ENCODE measurements at places on chromosomes 7 and 10.

GRCh38 chr7:75950111-75950681 lies 35.2 kb downstream of the POR start:
- no peak for DNase-seq

DNA sequence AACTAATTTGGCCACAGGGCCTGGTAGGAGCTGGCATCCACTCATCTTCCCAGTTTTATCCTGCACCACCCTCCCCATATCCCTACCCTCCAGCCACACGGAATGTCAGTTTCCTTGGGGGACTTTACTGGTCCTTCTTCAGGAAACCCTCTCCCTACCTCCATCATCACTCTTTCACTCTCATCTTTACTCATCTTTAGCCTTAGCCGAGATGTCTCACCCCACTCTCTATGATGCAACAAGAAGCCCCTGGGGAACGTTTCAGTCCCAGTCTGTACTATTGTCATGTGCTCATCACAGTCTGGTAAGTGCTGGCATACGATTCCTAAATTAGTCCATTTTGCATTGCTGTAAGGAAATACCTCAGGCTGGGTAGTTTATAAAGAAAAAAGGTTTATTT lies 34.9 kb upstream of the TMEM248 start:
- DNase-seq = no peak

GRCh38 chr10:15197276-15197675 lies 28.8 kb upstream of the NMT2 start:
- no peak for DNase-seq

GRCh38 chr7:77475181-77475580 lies 59.0 kb upstream of the GSAP start:
- no peak for DNase-seq

- DNase-seq = no peak
Measured at GRCh38 chr7:93039786-93040185, 78.0 kb downstream of the SAMD9 start.

DNA sequence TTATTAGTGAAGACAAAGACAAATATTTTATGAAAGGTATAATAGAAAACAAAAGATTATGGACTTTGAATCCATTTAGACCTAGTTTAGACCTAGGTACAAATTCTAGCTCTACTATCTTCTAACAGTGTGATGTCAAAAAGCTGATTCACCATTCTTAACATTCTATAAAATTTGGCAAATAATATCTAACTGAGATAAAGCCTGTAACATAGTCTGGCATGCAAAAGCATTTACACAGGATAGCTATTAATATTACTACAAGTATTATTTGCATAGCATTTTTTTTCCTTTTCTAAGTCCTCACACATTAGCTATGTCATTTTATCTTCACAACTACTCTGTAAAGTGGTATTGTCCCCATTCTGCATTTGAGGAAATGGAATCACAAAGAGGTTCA lies 179.6 kb upstream of the LRRTM3 start:
- DNase-seq = no peak

DNA sequence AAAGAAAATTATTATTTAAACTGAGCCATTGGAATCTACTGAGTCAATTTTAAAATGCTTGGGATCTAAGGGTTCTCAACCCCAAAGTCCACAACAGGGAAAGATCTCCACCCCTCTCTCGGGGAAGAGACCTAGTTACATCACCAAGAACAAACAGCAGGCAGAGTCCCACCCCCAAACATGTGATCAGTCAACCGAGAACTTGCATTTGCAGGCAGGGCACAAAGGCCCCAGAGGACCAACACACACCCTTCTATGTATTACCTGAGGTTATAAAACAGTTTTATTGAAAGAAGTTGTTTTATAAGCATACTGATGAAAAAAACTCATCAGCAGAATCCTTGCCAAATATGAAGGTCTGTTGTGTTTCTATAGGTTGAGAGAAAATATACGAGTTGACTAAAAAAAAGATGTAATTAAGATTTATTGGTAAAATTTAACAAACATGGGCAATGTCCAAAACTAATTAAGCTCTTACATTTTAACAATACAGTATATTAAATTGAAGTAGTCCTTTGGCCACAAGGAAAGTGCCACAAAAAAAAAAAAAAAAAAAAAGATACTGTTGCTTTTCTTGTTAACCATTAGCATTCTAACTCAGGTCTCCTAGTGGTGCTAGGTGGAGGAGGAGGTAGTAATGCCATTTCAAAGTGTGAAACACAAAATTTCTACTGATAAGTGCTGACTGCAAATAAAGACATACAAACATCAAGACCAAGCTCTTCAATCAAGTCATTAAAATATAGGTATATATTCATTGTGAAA lies 975 bp upstream of the USP54 start:
- peak; percentile 75 for DNase-seq

DNA sequence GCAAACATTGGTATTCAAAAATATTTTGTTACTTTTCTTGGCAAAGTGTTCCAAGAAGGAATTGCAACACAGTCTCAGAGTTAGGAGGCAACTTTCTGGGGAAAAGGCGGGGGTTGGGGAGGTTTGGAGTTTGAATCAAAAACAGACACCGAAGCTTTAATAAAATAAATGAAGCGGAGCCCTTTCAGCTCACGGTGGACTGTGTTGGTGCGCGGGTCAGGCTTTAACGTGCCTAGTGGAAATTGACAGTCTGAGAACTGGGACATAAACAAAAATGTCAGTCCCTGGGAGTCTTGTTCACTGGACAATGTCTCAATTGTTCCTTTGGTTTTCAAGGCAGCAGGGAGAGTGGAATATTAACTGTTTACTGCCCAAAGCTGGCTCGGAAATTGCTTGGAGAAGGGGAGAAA lies 109.3 kb downstream of the TCF7L2 start:
- DNase-seq = peak; percentile 79

GRCh38 chr10:111384556-111384955 lies 307.7 kb downstream of the ADRA2A start:
- DNase-seq = no peak

DNA sequence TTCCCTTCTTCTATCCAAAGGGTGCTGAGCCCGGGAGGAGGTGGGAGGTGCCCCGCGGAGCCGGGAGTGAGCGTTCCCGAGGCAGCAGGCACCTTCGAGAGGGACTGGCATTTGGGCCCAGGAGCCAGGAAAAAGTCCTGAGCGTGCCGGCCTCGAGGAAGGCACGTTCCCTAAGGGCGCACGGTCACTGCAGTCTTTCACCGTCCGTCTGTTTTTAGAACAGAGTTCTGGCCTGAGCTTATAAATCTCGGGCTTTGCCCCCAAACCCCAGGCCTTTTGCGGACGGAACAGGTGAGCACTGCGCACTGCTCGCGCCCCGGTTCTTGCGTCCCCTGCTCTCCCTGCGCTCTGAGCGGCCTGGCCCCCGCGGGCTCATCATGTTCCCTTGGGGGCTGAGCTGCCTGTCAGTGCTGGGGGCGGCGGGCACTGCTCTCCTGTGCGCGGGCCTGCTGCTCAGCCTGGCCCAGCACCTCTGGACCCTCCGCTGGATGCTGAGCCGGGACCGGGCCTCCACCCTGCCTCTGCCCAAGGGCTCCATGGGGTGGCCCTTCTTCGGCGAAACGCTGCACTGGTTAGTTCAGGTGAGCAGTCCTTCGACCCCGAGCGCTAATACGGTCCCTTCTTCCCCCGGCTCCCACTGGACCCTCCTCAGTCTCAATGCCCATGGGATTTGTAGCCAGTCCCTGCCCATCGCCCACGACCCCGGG lies 442 bp downstream of the CYP26C1 start:
- no peak for DNase-seq

- DNase-seq = no peak
Measured at GRCh38 chr10:639751-640672, 49.5 kb downstream of the DIP2C start.

DNA sequence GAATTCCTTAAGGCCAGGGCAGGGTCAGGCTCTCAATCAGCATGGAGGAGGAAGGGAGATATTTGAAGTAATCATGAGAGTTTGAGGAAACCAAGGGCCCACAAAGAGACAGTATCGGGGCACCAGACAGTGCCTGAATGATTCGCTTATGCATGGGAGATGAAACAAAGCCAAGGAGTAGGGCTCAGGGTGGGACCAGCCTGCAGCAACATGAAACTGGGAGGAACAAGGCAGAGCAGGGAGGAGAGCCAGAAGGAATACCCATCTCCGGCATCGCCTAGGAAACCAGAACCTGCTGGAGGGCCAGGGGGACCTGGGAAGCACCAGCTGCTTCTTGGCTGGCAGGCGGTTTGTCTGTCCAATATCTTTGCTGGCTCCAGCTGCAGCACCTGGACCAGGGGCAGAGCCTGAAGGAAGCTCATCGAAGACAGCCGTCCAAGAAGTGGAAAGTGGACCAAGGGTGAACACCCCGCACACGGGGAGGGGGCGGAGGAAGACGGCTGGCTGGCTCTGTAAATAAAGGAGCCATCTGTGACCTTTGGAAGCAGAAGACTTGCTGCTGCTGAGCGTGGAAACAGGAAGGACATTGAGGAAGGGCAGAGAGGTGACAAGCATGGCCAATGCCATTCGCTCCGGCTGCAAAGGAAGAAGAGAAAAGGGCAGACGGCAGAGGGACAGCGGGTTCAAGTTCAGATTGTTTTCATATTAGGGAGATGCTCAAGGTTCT lies 34.4 kb upstream of the ECHDC3 start:
- no peak for DNase-seq

GRCh38 chr10:18456984-18457383 lies 194.4 kb downstream of the NSUN6 start:
- no peak for DNase-seq

GRCh38 chr10:34732926-34733325 lies 82.2 kb downstream of the PARD3 start:
- DNase-seq = no peak

DNA sequence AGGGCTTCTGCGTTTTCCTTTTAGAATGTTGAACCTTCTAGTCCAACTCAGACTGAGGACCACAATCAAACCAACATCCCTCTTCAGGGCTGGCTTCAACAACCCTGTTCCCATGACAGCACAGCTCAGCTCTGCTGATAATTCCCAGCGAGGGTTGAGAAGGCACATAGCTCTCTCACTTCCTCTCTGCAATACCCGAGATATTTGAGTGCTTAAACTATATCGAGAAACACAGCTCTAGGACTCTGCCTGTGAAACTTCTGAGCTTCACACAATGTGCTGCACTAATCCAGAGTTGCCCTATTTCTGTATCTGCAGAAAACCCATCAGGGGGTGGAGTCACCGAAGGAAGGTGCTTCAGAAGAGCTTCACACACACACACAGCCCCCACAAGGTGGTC lies 1.6 kb upstream of the ADARB2 start:
- DNase-seq = no peak

DNA sequence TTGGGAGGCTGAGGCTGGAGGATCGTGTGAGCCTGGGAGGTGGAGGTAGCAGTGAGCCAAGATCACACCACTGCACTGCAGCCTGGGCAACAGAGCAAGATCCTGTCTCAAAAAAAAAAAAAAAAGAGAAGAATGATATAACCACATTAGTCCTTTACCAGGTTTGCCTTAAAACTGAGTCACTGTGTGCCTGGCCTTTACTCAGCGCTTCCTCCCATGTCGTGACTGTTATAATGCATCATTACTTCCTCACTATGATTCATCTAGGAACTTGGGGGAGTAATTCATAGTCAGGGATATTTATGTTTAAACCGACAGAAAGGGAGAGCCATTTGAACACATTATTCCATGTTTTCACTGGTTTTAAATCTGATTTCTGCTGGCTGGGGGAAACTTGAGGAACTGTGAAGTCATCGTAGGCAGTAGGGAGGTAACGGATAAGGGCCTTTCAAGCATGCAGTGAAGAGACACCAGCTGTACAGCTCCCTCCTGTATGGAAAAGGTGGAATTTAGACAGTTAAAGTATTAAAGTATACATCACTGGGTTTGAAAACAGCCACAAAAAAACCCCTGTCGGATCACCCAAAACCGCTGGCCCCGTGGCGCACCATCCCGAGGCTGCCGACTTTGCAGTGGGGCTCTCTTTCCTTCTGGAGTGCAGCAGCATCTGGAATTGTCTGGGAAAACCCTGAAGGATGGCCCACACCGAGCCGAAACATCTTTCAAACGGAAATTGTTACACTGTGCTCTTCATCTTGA lies 119.8 kb downstream of the NKX6-2 start:
- DNase-seq = no peak

DNA sequence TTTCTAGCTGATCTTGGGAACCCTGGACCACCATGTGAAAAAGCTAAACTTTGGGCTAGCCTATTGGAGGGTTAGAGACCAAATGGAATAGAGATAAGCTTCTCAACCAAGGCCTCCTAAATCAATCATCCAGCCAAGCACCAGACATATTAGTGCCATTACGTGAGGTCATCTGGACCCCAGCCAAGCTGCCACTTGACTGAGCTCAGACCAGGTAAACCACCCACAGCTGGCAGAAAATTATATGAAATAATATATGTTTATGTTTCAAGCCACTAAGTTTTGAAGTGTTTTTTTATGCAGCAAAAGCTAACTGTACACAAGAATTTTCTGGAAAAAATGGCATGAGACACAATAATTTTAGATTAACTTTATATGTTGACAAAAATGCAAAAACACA lies 82.6 kb upstream of the PCGF5 start:
- no peak for DNase-seq

DNA sequence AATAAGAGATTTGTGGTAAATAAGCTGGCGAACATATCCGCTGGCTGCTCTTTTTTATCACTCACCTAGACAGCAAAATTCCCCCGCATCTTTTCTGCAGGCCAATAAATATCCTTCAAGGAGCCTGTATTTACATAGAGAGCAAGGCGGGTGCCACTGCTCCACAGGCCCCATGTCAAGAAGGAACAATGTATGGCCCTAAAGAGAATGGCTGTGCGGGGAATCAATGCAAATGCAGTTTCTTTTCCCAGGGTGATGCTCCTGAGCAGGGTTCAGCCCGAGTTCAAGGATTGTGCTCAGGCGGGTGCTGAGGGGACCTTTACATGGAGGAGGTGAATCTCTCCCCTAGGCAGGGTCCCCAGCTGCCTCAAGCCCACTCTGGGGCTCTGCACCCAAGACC lies 494.2 kb upstream of the ZMIZ1 start:
- DNase-seq = no peak

DNA sequence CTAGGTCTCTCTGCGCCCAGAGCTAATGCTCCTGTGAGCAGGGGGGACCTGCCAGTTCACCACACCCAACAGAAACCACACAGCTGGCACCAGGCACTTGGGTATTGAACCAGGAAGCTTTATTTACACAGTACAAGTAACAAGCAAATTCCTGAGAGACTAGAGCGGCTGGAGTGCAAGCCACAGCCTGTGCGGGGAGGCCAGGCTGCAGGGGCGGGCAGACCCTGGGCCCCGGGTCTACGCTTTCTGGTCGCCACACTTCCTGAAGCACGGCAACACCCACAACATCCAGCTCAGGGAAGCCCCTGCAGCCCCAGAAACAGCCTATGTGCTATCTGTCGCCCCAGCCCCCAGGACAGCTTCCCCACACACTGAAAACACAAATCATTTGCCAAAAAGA lies 125.0 kb downstream of the FAM53B start:
- DNase-seq = no peak

GRCh38 chr7:69813637-69814240 lies 215.5 kb downstream of the AUTS2 start:
- no peak for DNase-seq
